Stimulated activated CD8-positive, alpha-beta memory T cell treated with anti-CD3 and anti-CD28 coated beads, Interleukin-7, amount 100 ng/mL, for 1 hour (primary cell): ENCODE measurements at places on chromosomes 1 and 21.

GRCh38 chr1:67855444-67855843, 22.2 kb upstream of the GNG12 start:
- no peak for DNase-seq

DNA sequence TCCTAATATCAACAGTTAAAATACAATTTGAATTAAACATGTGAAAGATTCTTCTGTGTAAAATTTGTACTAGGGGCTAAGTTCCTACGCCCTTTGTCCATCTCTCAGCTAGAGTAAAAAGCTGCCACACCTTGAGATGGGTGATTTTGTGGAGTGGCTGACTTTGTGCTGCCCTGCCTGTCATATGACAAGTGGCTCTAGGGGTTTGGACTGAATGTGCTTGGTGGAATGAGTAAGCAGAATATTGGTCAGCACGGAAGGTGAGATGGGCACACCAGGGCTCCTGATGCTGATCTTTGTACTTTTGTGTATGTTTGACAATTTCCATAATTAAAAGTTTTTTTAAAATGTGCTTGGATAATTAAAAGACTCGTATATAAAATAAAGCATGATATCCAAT, 133.6 kb upstream of the SLC45A1 start:
- DNase-seq: no peak

- no peak for DNase-seq
These were observed 89.4 kb upstream of the KCNJ15 start for GRCh38 chr21:38167345-38167744.

- no peak for DNase-seq
These were observed 40.9 kb downstream of the SMYD2 start for GRCh38 chr1:214321705-214322453.

DNA sequence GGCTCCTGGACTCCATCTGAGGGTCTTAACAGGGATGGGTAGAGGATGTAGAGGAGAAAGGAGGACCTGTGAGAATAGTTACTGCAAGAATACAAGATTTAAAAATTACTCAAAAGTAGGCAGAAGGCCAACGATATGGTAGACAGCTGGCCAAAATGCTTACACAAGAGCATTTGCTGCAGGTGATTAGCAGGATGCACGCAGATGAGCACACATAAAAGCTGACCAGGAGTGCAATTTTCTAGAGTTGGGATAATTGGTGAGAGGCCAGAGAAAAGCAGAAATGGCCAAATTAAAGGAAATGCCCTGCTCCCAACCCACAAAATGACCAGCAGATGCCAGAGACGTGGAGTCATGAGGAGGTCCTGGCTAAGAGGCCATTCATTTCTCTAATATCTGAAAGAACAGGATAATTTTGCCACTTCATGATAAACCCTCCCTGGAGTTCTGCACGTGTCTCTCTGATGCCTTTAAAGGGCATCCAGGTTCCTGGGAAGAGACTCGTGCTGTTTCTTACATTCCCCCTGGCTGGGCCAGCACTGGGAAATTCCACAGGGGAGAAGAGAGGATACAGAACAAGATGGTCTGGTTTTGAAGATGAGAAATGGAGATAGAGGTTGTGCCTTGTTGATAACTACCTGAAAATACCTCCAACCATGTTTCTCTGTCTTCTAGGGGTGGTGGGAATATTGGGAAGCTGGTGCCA, 62.3 kb upstream of the KCNA3 start:
- DNase-seq: no peak

DNA sequence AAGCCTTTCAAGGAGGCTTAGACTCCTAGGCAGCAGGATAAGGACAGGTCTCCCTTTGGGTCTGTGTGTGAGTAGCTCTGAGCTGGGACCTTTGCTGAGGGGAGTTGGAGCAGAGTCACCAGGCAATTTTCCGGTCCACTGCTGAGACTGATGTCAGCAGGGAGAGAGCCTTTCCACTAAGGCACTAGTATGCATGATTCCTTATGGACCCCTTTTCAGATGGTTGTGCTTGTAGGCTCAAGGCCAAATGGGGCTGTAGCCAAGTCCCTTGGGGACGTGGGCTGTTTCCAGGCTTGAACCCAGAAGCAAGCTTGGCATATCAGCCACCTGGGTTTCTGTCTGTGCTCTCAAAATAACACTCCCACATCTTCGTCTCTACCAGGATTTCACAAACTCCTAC, 73.0 kb downstream of the CCDC18 start:
- DNase-seq: no peak

GRCh38 chr1:56520016-56520601, 59.3 kb downstream of the PLPP3 start:
- DNase-seq: no peak

GRCh38 chr1:211621447-211622198, 42.7 kb upstream of the SLC30A1 start:
- no peak for DNase-seq

DNA sequence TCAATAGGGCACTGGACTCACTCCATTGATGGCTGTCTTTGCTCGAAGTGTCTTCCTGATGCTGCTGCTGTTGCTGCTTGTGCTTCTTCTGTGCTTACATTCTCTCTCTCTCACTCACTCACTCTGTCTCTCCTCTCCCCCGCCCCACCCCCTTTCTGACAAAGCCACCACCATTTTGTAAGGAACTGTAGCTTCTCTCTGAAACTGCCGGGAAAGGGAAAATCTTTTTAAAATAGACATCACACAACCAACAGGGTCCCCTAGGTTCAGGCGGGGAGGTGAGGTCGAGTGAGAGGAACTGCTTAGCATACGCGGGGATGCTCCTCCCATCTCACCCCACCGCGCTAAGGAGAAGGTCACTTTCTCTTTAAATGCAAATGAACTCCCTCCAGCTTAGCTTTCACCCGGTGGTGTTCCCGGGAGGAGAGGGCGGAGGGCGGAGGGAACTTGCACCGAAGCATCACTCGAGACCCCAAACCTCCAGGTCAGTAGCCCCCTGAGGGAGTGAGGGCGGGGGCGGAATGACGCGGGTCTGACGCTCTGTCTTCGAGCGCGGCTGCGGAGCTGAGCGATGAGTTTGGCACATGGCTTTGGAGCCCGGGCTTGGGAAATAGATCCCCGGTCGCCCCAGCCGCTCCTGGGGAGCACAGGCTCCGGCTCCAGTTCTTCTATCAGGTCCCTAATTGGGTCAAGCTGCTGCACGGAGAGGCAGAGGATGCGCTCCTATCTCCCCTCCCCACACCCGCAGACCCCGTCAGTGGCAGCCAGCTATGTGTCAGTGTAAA, at the start of gene CCDC28B:
TSS of gene CCDC28B (plus strand) at position 370 of the 785 bp plus-strand sequence. CDS start 1,341 bp downstream, outside the sequence.
- DNase-seq: no peak

DNA sequence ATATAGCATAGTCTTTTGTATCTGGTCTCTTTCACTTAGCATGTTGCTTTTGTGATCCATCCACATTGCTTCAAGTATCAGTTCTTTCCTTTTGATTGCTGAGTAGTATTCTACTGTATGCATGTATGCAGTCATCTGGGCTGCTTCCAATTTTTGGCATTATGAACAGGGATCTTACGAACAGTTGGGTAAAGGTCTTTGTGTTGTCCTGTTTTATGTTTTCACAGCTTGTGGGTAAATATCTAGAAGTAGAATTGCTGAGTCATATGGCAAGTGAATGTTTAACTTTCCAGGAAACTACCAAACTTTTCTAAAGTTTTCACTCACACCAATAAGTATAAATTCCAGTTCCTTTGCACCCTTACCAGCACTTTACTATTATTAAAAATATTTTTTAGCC, 60.9 kb downstream of the LHX4 start:
- DNase-seq: no peak

DNA sequence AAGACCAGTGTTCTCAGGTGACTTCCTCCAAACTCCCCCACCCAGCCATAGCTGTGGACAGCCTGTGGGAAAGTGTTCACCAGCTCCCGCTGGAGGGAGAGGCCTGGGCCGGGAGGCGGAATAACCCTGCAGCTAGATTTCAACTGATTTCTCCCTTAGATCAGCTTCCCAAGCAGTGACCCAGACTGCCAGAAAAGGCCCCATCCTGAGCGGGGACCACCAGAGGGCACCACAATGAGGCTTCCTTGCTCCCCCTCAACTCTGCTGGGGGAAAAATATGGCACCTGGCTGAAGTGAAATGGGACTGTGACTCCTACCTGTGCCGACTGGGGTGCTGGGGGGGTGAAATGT, 50.8 kb downstream of the RHBG start:
- peak; percentile 21 for DNase-seq

- DNase-seq: no peak
These were observed 35.8 kb upstream of the RIPK4 start for GRCh38 chr21:41802684-41803083.

- no peak for DNase-seq
These were observed 4.5 kb downstream of the NECAP2 start for GRCh38 chr1:16445052-16445451.

GRCh38 chr1:173411835-173412742, 65.0 kb upstream of the PRDX6 start:
- no peak for DNase-seq

GRCh38 chr1:79079770-79080169, 73.2 kb upstream of the ADGRL4 start:
- no peak for DNase-seq

DNA sequence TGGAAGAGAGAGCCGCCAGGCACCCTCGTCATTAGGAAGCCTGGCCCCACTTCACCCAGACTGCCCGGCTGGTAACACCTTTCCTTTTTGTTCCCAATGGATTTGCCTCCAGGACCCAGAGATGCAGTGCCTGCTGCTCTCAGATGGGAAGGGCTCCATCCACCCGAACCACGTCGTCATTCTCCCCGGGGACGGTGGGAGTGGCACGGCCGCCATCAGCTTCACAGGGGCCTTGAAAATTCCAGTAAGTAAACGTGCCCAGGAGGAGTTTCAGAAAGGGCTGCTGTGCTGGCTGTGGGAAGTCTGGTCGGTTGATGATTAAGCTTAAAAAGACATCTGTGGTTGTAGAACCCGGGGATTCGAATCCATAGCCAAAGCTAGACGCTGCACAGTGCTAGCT, 45.2 kb downstream of the SLC37A1 start:
- DNase-seq: no peak

GRCh38 chr21:43771698-43772424, 4.2 kb downstream of the CSTB start:
- no peak for DNase-seq

- no peak for DNase-seq
These were observed 59.5 kb downstream of the DENND1B start for GRCh38 chr1:197715806-197716205.

DNA sequence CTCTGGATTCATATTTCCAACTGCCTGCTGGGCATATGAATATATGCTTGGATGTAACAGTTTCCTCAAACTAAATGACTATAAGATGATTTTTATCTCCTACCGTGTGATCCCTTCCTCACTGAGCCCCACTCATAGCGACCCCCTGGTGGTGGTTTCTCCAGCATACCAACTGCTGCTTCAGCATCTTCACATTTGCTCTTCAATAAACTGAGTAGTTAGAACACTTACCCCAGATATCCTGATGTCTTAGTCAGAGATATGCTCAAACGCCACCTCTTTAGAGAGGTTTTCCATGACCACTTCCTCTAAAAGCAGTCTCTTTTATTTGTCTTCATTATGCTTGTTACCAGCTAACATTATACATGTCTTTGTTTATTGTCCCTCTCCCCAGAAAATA, 10.2 kb upstream of the HNRNPR start:
- no peak for DNase-seq

DNA sequence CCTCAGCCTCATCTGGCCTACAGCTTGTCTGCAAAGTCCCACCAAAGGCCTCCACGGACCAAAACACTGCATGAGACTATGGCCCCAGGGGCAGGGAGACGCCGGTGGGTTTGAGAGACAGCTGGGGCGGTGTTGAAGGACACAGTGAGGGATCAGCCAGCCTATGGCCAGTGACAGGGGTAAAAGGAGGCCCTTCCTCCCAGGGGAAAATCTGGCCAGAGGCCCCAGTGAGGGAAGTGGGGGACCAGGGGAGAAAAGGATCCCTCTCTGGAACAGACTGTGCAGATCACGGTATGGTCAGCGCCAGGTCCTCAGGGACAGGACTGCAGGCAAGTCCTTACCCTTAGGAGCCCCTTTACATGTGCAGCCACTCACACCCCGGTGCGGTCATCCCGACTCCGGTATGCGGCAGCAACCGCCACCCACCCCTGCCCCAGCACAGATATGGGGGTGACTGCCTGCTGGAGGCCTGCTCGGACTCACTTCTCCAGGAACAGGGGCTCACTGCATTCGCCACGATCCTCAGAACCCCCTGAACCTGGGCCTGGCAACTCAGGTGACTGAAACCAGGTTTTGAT, 1.3 kb downstream of the CERS2 start:
- DNase-seq: no peak

DNA sequence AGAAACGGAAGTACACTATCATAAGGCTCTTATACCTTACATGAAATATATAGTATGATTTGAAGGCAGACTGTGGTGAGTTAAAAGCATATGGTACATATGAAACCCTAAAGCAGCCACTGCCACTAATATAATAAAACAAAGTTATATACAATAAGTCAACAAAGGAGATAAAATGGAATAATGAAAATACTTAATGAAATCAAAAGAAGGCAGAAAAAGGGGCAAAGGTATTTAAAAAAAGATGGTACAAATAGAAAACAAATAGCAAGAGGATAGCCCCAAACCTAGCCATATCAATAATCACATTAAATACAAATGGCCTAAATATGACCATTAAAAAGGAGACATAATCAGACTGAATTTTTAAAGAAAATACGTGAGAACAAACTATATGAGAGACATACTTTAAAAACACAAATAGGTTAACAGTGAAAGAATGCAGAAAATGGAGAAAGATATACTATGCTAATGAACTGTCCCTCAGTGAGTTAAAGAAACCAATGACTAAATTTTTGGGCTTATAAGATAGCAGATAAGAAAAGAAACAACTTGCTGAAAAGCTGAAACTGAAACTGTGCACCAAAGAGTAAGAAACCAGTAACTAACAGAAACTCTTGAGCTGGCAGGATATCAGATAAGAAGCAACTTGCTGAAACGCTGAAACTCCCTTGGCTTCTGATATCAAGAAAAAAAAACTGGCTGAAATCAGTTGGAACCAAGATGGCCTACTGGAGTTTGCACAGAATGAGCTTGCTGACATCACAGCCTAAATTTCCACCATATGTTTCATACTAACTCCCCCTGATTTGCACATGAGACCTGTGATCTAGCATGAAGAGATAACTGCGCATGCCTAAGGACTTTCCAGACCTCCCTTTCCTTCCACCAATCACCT, 44.3 kb upstream of the IL10 start:
- no peak for DNase-seq

DNA sequence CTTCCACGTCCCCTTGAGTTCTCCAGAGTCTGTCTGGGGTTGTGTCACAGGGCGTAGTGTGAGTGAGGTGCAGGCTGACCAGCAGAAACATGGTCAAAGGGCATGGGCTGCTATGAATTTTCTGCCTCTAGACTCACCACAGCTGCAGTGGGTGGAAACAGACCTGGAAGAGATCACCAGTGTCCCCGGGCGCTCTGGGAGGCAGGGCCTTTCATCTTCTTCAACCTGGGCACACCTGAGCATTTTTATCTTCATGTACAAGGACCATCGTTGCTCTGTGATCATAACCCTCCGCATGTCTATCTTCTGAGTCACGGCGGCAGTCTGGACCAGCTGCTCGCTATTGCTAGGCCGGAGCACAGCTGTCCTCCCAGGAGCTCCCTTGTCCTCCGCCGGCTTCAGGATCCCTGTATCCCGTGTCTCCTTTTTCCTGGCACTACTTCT, 29.6 kb downstream of the DEGS1 start:
- no peak for DNase-seq

- no peak for DNase-seq
These were observed 44.2 kb upstream of the RGS2 start for GRCh38 chr1:192764675-192765074.
